ENCODE measurements at places on chromosomes 13 and 19.

GRCh38 chr13:112622375-112622774 lies 34.4 kb upstream of the TUBGCP3 start:
- no peak for DNase-seq

- DNase-seq: no peak
Measured at GRCh38 chr13:98505217-98505616, 71.7 kb downstream of the STK24 start.

- no peak for DNase-seq
Measured at GRCh38 chr19:17686592-17687024, 1.5 kb downstream of the UNC13A start.

DNA sequence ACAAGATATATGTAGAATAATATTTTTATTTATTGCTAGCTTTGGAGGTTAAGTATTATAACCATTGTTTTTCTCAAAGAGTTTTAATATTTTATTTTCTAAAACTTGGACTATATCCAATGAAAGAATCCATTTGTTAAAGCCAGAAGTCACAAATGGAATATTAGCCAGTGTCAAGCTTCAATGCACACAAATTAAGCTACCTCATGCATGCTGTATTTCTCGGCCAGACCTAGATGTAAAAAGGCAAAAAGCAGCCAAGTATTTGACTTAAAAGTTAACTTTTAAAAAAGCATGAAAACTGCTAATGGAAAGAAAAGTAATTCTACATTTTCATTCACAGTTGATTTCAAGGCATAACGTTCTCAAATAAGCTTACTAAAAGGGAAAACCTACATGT lies 160.0 kb upstream of the ATXN8OS start:
- no peak for DNase-seq

GRCh38 chr19:48713041-48713863 lies 6.3 kb downstream of the MAMSTR start:
- no peak for DNase-seq

Measured in GOT3 (cell line).